Uterus (tissue), 4 donors: ENCODE measurements at places on chromosomes 12 and 14. TPM values are rescaled to one million over a fixed set of nuclear protein-coding genes. Genes with fewer than 3 reads are reported as not detected.

DNA sequence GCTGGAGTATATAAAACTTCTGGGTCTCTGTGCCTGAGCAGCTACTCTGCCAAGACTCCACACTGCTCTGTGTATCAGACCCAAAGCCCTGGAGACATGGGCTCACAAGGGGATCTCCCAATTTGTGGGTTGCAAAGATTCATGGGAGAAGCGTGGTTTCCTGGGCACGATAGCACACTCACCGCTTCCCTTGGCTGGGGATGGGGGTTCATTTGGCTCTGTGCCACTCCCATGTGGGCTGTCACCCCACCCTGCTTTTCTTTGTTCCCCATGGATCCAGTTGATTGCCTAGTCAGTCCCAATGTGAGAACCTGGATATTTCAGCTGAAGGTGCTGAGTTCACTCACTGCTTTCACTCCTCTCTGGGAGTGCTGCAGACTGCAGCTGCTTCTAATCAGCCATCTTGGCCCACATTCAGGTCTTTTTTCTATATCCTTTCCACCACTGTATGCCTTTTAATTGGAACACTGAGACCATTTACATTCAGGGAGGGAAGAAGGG is 40.0 kb upstream of the PCNX4 start:
- no peak for DNase-seq
- H3K27ac ChIP-seq: peak overlapping the region; percentile 22

Gene AVPR1A
- total RNA-seq: 23.3 TPM

DNA sequence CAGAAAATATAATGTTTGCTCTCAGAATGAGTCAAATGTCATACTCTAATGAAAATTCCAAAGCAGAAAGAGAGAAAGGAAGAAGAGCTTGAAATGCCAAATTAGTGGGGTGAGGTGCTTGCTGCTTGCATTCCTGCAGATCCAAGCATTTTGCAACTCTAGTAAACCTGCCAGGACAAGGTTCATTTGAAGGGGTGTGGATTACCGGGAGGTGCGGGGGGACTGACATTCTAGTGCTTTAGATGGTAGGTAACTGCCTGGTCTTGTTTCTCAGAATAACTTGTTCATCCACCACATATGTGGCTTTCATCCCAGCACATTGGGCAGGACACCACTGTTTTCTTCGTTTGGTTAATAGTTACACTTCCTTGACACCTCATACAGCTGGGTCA is 144.4 kb downstream of the AKAP6 start:
- H3K36me3 ChIP-seq: no peaks in the 10 kb centered on the region
- H3K27ac ChIP-seq: no peak overlapping the region
- no peaks in the 10 kb centered on the region for H3K27me3 ChIP-seq
- H3K4me3 ChIP-seq: no peak overlapping the region
- H3K4me1 ChIP-seq: no peaks in the 10 kb centered on the region

DNA sequence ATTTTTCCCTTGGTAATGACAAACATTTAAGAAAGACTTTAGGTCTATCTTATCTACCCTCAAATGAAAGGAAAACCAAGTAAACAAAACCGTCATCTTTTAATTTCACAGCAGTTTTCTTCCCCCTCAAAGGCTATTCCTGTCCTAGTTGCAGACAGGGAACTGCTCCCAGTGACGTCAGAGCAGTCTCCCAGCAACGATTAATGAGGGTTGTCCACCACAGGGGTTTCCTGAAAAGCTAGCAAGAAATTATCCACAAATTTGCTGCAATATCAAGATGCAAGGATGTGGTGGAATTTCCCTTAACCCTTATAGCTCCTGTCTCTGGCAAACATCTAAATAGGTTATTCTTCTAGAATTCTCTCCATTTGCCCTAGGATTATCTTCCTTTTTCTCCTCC is 89.1 kb upstream of the STAC3 start:
- DNase-seq: peak; percentile 72
- no peak overlapping the region for H3K4me3 ChIP-seq
- no peaks in the 10 kb centered on the region for H3K27me3 ChIP-seq
- no peaks in the 10 kb centered on the region for H3K36me3 ChIP-seq
- H3K27ac ChIP-seq: peak overlapping the region; percentile 32

Gene TBC1D30
- 14.8 TPM for total RNA-seq

Gene LALBA
- not detected for total RNA-seq

- no peak overlapping the region for H3K4me3 ChIP-seq
- no peaks in the 10 kb centered on the region for H3K36me3 ChIP-seq
- peak overlapping the region; percentile 21 for H3K27ac ChIP-seq
- H3K4me1 ChIP-seq: no peaks in the 10 kb centered on the region
These were observed 23.5 kb downstream of the GPHB5 start for GRCh38 chr14:63295231-63295685.

DNA sequence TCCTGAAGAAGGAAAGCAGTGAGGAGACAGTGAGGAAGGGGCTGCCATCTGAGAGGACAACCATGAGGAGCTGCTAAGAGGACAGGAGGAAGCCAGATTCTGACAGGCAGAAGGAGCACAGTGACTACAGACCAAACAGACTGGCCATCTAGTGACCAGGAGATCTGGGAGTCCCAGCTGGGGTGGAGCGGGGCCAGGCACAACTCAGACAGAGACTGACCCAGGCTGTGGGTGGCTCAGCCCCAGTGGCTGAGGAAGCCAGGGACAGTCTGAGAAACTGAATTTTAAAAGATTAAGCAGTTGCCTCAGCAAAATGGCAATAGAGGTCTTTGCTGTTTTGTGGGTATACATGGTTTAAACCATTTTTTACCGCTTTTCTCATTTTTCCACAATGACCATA is 28.9 kb downstream of the LRRC74A start:
- no peaks in the 10 kb centered on the region for H3K36me3 ChIP-seq
- H3K27me3 ChIP-seq: no peaks in the 10 kb centered on the region
- no peak for DNase-seq
- H3K4me3 ChIP-seq: no peak overlapping the region
